NCI-H1105 (cell line): ENCODE measurements at places on chromosomes 3 and 15.
A peak's percentile ranks its signal among the peaks of the same experiment; 100 is the strongest.

- DNase-seq: peak; percentile 84
These were observed 694 bp upstream of the EEFSEC start for GRCh38 chr3:128152419-128153155.

DNA sequence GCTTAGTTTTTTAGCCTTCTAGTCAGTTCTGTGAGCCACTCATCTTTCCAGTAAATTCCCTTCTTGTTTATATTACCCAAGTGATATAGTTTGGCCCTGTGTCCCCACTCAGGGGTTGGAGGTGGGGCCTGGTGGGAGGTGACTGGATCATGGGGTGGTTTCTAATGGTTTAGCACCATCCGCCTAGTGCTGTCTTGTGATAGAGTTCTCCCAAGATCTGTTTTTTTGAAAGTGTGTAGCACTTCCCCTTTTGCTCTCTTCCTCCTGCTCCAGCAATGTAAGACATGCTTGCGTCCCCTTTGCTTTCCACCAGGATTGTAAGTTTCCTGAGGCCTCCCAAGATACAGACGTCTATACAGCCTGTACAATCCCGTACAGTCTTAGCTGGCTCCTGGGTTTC lies 53.7 kb upstream of the INO80 start:
- no peak for DNase-seq

GRCh38 chr3:48434591-48435222 lies 4.8 kb upstream of the PLXNB1 start:
- no peak for DNase-seq

DNA sequence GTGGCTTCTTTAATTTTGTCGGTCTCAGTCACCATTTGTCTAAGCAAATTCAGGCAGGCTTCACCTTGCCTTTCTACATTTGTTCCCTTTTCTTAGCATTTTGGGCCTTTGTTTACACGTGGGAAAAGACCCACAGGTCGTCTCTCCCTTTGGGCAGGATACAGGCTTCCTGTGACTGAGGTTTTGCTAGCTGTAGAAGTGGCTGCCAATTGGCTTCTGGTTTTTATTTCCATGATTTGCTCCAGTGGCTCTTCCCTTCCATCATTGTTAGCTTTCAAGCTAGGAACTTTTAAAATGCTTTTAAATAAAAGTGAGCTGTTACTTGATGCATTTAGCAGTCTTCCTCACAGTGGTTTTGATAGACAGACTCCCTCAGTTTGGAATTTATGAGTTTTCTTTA lies 37.3 kb downstream of the MLH1 start:
- no peak for DNase-seq

GRCh38 chr3:143914257-143914656 lies 57.4 kb upstream of the DIPK2A start:
- DNase-seq: no peak
